ENCODE measurements at places on chromosomes 7 and 10.

DNA sequence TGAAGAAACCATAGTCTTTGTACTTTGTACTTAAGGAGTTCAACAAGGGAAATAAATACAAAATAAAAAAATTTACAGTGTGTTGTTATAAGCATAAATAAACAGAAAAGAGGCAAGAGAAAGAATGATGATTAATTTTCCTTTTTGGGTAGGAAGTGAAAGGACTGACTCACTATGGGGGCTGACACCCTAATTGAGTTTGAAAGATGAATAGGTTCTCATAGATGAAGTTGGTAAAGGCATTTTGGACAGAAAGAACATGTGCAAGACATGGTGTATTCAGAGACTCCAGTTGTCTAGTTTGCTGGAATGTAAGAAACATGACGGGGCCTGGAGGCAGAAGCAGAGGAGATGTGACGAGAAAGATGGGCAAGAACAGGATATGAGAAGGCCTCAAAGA is 83.7 kb downstream of the VPS50 start:
- H3K4me1 ChIP-seq = no peaks in the 10 kb centered on the region
- no peak for DNase-seq
- no peak overlapping the region for H3K4me3 ChIP-seq
- H3K27me3 ChIP-seq = no peaks in the 10 kb centered on the region
- no peaks in the 10 kb centered on the region for H3K36me3 ChIP-seq
- no peak overlapping the region for H3K27ac ChIP-seq

- H3K36me3 ChIP-seq = no peaks in the 10 kb centered on the region
- peaks cover 5% of the 10 kb centered on the region for H3K4me1 ChIP-seq
- no peak for DNase-seq
- H3K27me3 ChIP-seq = no peaks in the 10 kb centered on the region
- H3K27ac ChIP-seq = no peak overlapping the region
Measured at GRCh38 chr7:6376820-6377219, 70.9 kb downstream of the DAGLB start.

- DNase-seq = no peak
- no peaks in the 10 kb centered on the region for H3K27me3 ChIP-seq
- H3K36me3 ChIP-seq = no peaks in the 10 kb centered on the region
- H3K4me1 ChIP-seq = no peaks in the 10 kb centered on the region
- no peak overlapping the region for H3K27ac ChIP-seq
Measured at GRCh38 chr7:68840991-68841390, 757.3 kb upstream of the AUTS2 start.

DNA sequence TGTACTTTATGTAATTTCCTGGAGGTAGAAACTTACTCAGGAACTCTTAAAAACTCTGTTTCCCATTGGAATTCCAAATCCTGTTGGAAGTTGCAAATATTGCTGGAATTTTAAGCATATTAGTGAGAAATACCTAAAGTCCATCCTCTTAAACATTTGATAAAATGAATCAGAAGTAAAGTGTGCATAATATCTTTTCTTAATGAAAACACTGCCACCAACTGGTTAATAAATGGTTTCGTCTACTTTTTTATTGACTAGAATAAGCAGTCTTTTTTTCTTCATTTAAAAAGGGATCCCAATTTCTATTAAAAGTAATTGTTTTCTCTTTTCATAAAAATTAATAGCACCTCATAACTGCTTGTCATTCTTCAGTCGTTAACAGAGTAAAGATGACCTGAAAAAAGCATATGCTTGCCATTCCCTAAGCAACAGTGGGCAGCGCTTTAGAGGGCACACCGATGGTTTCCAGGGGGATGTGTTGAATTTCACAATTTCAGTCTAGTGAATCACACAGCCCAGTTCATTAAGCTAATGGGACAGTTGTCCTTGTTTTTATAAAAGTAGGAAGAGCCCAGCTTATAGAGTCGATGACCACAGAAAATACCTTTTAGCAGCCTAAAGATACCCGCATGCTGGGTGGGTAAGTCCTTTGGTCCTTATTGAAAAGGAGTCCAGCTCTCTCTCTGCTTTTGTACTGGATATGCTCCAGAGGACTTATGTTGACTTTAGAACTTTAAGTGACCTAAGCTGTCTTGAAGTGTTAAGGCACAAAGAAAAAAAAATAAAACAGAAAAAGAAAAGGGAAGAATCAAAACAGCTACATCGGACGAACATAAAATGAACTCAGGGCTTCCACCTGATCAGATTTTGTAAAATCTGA is 28.5 kb downstream of the NPS start:
- H3K27ac ChIP-seq = no peak overlapping the region
- no peaks in the 10 kb centered on the region for H3K4me1 ChIP-seq
- no peak overlapping the region for H3K4me3 ChIP-seq
- no peaks in the 10 kb centered on the region for H3K36me3 ChIP-seq
- DNase-seq = no peak

GRCh38 chr7:141695803-141696289 is 6.1 kb downstream of the DENND11 start:
- no peak for DNase-seq
- H3K4me3 ChIP-seq = no peak overlapping the region
- H3K36me3 ChIP-seq = no peaks in the 10 kb centered on the region
- 0 out of 2 replicates have a peak, but pooled peaks cover 3% of the 10 kb centered on the region for H3K4me1 ChIP-seq
- H3K27ac ChIP-seq = no peak overlapping the region

- no peaks in the 10 kb centered on the region for H3K27me3 ChIP-seq
- H3K36me3 ChIP-seq = no peaks in the 10 kb centered on the region
- H3K27ac ChIP-seq = no peak overlapping the region
- H3K4me1 ChIP-seq = no peaks in the 10 kb centered on the region
- H3K4me3 ChIP-seq = no peak overlapping the region
Measured at GRCh38 chr10:5480162-5480941, 19.0 kb downstream of the CALML5 start.

- H3K27me3 ChIP-seq = no peaks in the 10 kb centered on the region
- no peaks in the 10 kb centered on the region for H3K4me1 ChIP-seq
- no peaks in the 10 kb centered on the region for H3K36me3 ChIP-seq
- no peak overlapping the region for H3K27ac ChIP-seq
Measured at GRCh38 chr7:80499350-80499953, 12.4 kb downstream of the GNAT3 start.

DNA sequence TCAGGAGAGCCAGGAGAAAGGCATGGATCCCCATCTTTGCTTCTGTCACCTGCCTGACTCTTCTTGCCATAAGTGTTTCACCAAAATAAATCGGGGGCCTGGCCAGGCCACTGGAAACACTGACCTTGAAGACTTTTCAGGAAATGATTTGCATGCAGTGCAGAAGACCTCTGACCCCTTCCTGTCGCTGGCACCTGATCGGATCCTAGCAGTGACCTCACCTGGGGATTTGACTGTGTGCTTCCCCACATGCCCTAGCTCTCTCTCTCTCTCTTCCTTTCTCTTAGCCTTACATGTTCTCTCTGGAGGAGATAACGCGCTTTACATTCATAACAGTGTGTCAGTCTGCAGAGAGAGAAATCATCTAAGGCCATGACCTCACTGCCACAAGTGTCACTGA is 243.0 kb downstream of the PRPF18 start:
- no peaks in the 10 kb centered on the region for H3K27me3 ChIP-seq
- no peak overlapping the region for H3K4me3 ChIP-seq
- peak; percentile 7 for DNase-seq
- no peaks in the 10 kb centered on the region for H3K36me3 ChIP-seq

- peaks cover 25% of the 10 kb centered on the region for H3K4me1 ChIP-seq
- H3K27ac ChIP-seq = no peak overlapping the region
- no peaks in the 10 kb centered on the region for H3K36me3 ChIP-seq
- no peaks in the 10 kb centered on the region for H3K27me3 ChIP-seq
Measured at GRCh38 chr10:102752266-102752930, 8.7 kb downstream of the WBP1L start.

DNA sequence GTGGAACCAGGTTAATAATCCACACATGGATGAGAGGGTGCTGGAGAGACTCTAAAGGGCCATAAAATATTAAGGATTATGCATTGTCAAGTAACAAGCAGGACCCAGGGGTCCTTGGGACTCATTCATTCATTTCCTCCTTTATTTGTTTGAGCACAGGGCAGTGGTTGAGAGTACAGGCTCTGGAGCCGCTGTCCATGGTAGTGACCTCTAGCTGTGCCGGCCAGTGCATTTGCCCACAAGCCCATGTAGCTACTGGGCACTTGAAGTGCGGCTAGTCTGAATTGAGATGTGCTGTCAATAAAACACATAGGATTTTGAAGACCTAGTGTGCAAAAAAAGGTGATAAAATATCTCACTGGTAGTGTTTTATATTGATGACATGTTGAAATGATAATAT is 137.6 kb downstream of the C10orf105 start:
- H3K4me1 ChIP-seq = no peaks in the 10 kb centered on the region
- H3K27ac ChIP-seq = no peak overlapping the region
- no peaks in the 10 kb centered on the region for H3K36me3 ChIP-seq
- no peak overlapping the region for H3K4me3 ChIP-seq

GRCh38 chr7:28979776-28980175 is 21.6 kb upstream of the TRIL start:
- no peak for DNase-seq
- no peak overlapping the region for H3K4me3 ChIP-seq
- no peaks in the 10 kb centered on the region for H3K36me3 ChIP-seq
- H3K27ac ChIP-seq = no peak overlapping the region

DNA sequence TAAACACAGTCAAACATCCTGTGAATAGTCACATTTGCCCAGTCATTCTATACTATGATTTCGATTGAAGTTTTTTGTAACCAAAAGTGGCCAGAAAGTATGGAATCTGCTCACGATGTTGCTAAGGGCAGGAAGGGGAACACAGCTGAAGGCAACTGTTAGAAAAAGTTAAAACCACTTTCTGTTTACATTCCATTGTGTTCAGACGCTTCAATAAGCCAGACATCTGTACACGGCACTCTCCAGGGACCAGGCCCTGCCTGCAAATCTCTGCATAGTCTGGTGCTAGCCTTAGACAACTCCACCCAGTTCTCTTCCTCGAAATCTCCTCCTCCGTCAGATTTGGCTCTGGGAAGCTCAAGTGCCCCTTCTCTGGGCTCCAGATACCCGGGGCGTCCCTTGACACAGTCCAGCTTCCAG is 17.1 kb upstream of the TMEM120A start:
- H3K4me1 ChIP-seq = peaks cover 4% of the 10 kb centered on the region
- H3K36me3 ChIP-seq = no peaks in the 10 kb centered on the region
- H3K27ac ChIP-seq = no peak overlapping the region
- DNase-seq = no peak
- no peak overlapping the region for H3K4me3 ChIP-seq

DNA sequence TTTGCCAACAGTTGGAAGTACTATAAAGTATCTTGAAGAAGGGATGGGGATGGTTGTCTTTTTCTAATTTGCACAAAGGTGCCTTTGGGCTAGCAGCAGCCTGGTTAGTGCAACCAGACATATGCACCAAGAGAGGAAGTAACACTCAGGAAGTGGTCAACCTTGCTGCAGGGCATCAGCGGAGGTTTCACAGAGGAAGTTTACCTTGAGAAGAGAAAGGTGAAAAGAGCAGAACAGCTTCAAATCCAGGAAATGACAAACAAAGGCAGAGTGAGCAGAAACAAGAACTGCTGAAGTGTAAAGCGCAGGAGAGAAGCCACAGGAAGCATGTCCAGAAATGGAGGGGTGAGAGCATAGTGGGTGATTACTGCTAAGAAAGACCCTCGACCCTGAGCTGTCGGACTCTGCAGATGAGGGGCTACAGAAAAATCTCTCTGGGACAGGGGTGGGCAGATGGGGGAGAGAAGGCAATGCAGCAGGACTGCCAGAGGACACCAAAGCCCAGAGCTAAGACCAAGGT is 66.9 kb downstream of the STK17A start:
- DNase-seq = peak; percentile 97
- peaks cover 84% of the 10 kb centered on the region for H3K4me1 ChIP-seq
- no peaks in the 10 kb centered on the region for H3K27me3 ChIP-seq
- peak overlapping the region; percentile 47 for H3K4me3 ChIP-seq
- no peaks in the 10 kb centered on the region for H3K36me3 ChIP-seq
- peak overlapping the region; percentile 82 for H3K27ac ChIP-seq

GRCh38 chr7:138958391-138958956 is 22.7 kb downstream of the KIAA1549 start:
- DNase-seq = no peak
- H3K27ac ChIP-seq = no peak overlapping the region
- H3K4me1 ChIP-seq = no peaks in the 10 kb centered on the region
- H3K36me3 ChIP-seq = no peaks in the 10 kb centered on the region
- H3K27me3 ChIP-seq = no peaks in the 10 kb centered on the region
- H3K4me3 ChIP-seq = no peak overlapping the region

GRCh38 chr10:98045785-98046389 is 15.5 kb upstream of the CRTAC1 start:
- no peak overlapping the region for H3K4me3 ChIP-seq
- H3K27ac ChIP-seq = no peak overlapping the region
- no peaks in the 10 kb centered on the region for H3K36me3 ChIP-seq
- H3K4me1 ChIP-seq = no peaks in the 10 kb centered on the region

DNA sequence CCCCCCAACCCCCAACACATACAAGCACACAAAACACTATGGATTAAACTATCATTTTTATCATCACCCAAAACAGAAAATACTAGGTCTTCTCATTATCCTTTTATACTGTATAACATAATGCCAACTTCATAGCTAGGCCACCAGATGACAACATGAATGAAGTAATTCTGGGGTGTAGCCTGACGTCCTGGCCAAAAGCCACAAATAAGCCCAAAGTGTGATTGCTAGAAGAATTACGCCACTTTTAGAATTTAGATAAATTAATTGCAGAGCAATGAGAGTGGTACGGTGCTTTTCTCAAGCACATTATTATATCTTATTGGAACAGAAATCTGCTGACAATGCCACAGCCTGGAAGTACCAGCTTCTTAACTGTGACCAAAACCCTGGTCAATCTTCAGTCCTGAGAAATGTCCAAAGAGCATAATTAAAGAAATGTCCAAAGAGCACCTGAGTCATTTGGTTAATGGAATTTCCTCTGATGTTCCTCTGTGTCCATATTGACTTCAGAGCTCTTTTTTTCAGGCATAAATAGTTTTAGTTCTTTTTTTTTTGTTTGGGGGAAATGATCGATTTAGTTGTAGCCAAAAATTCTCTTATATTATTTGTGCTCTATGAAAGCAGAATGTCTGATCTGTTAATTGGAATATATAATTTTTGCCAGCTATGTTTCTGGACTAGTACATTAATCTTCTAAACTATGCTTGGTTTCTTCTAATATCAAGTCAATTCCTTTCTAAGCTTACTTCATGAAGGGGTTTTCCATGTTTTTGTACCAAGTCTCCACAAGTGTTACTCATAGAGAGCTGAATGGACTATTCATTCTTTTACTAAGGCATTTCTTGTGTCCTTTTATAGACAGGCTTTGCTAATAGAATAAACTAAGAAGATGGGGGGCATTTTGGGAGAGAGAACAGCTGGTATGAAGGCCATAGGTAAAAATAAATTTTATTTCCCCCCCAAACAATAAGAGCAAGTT is 233.4 kb upstream of the SLC26A5 start:
- DNase-seq = no peak
- no peaks in the 10 kb centered on the region for H3K27me3 ChIP-seq
- H3K36me3 ChIP-seq = no peaks in the 10 kb centered on the region
- no peaks in the 10 kb centered on the region for H3K4me1 ChIP-seq
- no peak overlapping the region for H3K4me3 ChIP-seq
- no peak overlapping the region for H3K27ac ChIP-seq

GRCh38 chr10:110003524-110003885 is 4.3 kb upstream of the ADD3 start:
- no peak overlapping the region for H3K27ac ChIP-seq
- H3K27me3 ChIP-seq = no peaks in the 10 kb centered on the region
- no peaks in the 10 kb centered on the region for H3K36me3 ChIP-seq
- H3K4me3 ChIP-seq = no peak overlapping the region
- DNase-seq = no peak
